ENCODE measurements at places on chromosomes 12 and 14.

GRCh38 chr14:83172363-83172762, 1638.7 kb upstream of the SEL1L start:
- no peak for DNase-seq

DNA sequence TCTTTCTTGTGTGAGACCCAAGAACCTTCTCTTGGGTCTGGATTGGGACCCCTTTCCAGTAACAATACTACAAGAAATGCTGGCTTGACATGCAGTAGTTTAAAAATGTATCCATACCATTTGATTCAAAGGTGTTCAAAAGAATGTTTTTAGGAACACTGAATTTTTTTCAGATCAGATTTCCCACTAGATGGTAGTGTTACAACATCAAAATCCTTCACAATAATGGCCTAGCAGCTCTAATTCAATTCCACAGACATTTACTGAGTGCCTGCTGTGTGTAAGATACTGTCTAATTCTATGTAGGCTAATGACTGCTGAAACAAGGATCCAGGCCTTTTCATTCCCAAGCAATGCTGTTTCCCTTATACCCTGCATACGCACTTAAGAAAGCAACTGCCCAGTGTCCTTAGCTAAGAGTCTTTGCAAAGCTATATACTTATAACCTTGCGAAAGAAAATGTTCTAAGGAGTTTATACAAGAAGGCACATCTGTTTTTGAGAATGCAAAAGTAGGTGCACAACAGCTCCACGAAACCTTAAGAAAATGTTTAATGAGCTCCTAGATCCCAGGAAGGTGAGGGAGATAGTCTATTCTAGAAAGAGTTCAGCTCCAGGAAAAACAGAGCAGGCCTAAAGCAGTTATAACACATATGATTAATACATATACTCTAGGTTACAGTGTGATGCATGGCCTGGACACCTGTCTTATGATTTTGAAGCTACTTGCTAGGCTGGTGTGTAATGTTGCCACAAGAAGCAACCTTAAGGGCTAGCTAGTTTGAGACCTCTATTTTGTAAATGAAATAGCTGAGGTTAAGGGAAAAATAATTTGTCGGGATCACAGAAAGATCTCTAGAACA, 50.9 kb upstream of the PKP2 start:
- DNase-seq: peak; percentile 47

DNA sequence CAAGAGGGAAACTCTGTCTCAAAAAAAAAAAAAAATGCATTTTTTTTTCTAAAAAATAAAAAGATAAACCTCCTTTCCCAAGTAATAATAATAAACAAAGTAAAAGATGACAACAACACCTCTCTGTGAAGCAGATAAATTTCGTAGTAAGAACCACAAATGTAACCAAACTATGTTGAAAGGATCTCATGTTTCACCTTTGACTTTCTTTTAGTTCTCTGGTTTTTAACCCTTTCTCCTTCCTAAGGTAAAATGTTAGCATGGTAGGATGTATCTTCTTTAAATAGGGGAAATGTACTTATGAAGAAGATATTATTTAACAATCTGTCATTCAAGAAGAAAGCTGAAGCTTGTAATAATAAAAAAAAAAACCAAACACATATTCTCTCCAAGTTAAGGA, 1.8 kb upstream of the KLHL42 start:
- no peak for DNase-seq

DNA sequence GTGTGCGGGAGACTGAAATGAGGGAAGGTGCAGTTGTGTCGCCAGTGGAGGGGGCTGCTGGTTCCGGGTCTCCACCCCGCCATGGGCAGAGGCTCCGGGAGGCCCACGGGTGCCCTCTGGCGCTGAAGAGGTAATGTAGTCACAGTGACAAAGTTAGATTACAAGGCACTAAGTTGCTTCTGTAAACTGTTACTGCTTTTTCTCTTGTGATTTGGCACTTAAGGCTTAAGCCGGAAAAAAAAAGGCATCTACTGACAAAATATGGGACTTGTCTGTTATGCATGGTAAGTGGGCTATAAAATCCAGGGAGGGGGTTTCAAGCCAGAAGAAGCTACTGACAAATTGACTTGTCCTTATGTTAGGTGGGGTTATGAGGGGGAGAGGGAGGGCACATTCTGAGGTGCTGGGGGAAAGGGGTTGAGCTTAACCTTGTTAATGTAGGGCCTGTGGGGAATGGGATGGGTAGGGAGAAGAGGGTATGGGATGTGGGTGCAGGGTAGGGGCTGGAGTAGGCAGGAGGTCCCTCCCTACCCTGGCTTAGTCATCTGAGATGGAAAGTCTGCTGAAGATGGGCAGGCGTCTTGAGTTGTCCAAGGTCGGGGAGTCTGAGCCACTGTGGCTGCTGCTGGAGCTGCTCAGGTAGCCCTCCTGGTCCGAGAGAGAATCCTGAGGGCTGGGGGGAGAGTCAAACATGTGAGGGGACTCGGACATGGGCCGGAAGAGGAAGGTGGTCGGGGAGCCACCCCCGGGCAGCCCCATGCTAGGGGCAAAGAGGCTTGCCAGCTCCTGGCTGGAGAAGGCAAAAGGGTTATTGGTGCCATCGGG, 3.7 kb downstream of the ZFP36L1 start:
- DNase-seq: peak; percentile 88

DNA sequence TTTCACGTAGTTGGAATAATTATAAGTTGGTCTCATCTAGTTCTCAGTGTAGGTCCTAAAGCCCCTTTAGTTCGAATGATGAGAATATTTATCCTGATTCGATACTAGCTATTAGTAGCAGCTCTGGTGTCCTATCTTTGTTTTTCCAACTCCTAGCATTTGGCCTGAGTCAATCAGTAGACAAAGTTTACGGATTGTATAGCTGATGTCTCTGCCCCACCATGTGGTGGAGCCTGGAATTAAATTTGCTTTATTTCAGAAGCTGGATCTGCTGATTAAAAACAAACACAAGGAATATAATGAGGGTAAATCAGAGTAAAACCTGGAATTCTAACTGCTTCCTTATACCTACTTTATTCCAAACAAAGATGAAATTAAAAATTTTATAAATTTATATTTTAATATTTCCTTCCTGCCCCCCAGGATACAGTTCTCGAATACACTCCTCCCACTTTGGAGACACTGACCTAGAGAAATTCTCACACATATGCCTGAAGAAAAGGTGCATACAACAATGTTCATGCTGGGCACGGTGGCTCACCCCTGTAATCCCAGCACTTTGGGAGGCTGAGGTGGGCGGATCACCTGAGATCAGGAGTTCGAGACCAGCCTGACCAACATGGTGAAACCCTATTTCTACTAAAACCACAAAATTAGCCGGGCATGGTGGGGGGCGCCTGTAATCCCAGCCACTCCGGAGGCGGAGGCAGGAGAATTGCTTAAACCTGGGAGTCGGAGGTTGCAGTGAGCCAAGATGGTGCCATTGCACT, 7.6 kb upstream of the BRMS1L start:
- peak; percentile 61 for DNase-seq

GRCh38 chr12:107092669-107093416, 506 bp downstream of the CRY1 start:
- peak; percentile 58 for DNase-seq

- no peak for DNase-seq
These were observed 132.1 kb downstream of the SAMD4A start for GRCh38 chr14:54698966-54699530.

- no peak for DNase-seq
These were observed 580.6 kb upstream of the TBX3 start for GRCh38 chr12:115264605-115265004.

DNA sequence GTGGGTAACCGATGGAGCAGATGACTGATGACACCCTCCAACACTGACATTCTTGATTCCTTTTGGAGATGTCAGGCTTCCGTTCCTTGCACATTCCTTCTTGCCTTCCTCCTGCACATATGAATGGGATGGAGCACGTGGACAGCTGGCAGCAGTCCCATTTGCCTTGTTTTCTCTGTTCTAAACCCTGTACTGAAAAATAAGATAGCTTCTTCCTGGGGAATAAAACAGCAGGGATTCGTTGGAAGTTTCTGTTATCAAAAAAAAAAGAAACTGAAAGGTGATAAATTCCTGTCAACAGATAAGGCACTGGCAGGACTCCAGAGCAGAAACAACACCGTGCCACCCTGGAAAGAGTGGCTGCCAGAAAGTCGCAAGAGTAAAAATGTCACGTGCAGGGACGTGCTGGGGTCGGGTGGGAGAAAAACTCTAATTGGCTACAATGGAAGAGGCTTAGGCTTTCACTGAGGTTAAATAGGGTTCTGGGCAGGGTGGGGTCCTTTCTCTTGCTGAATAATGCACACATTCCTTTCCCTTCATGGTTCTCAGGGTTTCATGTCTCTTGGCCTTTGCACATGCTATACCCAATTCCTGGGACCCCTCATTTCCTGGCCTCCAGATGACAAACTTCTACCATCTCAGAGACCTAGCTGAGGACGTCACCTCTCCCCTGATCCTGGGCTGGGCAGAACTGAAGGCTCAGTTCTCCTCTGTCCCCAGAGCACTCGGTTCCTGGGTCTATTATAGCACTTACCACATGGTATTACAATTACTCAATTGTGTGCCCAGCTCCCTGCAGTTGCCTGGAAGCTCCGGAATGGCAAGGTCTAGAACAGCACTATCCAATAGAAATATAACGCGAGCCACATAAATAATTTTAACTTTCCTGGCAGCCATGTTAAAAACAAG, 7.0 kb upstream of the NUAK1 start:
- no peak for DNase-seq

DNA sequence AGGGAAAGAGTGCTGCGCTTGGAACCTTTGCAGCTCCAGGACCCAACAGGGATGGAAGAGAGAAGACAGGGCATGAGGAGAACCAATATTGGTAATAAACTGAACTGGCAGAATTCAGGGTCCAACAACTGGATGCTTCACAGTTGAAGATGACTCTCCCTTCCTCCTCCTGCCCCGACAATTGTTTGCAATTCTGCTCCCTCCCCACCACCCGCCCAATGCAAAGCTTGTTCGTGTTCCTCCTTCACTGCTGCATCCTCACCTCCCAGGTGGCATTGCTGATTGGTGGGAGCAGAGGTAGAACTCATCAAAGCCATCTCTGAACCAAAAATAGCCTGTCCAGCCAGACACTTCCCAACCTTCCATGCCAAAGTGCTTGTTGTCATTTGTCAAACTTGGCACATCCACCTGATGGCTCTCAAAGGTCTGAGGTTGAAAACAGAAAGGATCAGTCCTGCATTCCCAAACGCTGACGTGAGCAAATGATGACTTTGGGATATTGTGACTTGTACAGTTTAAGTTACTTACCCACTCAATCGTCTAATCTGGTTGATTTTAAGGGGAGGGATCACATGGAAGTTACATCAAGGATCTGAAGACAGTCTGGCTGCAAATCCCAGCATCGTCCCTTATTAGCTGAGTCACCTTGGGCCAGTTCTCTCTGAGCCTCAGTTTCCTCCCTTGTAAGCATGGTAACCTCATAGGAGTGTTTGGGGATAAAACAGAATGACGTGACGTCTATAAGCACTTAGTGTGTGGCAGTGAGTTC, 242.6 kb upstream of the CRY1 start:
- no peak for DNase-seq

GRCh38 chr12:63040526-63041220, 105.7 kb upstream of the PPM1H start:
- no peak for DNase-seq

GRCh38 chr12:59087077-59087673, 166.9 kb upstream of the LRIG3 start:
- DNase-seq: no peak

GRCh38 chr12:117120787-117121186, 21.6 kb upstream of the TESC start:
- peak; percentile 66 for DNase-seq

DNA sequence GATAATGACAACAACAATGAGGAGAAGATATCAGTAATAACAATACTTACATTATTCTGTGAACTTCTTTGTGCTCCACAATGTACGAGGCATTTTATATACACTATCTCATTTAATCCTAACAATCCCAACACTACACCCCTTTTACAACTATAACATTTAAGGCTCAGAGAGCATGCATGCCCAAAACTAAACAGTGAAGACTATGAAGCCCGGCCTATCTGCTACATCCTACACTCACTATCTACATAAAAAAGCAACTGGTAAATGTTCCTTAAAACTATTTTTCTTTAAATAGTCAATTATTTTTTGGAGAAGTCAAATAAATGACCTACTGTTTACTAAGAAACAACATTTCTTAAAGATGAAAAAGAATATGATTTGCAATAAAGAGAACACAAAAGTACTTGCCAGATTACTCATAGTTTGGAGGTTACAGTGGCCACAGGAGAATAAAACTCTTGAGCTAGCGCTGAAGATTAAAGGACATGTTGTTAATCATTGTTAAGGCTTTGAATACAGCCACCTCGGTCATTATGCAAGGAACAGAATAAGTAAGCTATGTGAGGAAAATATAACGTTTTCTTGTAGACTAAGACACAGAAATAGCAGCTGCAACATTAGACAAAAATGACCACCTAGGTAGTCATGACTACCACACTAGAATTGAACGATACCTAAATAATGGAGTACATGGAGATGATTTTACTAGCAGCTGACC, 56.7 kb downstream of the EPS8 start:
- DNase-seq: no peak

DNA sequence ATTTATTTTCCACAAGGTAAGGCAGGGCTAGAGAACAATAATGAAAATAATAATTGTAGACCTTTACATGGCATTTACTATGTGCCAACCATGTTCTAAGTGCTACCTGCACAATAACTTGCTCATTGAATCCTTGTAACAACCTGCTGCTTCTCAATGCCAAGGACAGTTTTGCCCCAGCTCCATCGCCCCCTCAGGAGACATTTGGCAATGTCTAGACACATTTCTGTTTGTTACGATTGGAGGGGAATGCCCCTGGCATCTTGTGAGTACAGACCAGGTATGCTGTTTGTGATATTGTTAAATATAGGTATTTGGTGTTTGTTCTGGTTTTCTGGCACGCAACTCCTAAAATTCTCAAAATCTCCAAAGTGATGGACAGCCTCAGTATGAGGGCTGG, 8.1 kb upstream of the ATXN2 start:
- no peak for DNase-seq

DNA sequence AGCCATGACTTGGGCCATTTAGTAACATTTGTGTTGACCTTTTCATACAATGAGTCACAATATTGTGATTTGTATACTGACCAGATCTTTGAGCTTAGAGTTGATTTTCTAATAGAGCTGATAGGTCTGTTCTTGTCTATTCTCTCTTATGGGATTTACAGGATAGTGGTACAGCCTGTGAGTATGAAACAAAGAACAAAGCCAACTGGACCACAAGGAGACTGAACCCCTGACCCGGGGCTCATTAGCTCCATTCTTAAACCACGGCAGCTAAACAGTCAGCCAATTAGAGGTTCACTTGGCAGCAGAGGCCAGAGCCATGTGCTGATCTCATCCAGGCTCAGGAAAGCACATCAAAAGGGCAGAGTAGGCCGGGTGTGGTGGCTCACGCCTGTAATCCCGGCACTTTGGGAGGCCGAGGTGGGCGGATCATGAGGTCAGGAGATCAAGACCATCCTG, 59.1 kb upstream of the GNPNAT1 start:
- DNase-seq: no peak

GRCh38 chr12:50283229-50283923, at the start of gene LIMA1:
LIMA1 (minus strand) TSS chr12:50283520; CDS start chr12:50248751, 34,769 bp downstream.
- DNase-seq: peak; percentile 99

- no peak for DNase-seq
These were observed 975 bp downstream of the OGFOD2 start for GRCh38 chr12:122975790-122976647.

Data from D341Med (cell line).